ENCODE measurements at places on chromosomes 6 and 20.

DNA sequence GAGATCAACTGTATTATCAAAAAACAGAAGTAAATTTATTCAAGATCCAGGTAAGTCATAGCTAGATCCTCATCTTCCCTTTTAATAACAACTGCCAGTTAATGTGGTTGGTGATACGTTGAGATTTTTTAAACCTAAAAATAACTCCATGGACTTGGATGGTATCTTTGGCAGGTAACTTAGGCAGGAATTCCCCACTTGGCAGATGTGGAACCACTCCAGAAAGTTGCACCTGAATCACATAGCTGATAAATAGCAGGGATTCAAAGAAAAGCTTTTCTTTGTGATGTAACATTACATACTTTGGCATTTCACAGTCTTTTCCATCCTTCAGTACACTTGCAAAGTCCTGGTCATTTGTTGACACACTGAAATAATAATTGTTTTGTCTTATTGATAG, 62.6 kb downstream of the PRPH2 start:
- no peak for DNase-seq

DNA sequence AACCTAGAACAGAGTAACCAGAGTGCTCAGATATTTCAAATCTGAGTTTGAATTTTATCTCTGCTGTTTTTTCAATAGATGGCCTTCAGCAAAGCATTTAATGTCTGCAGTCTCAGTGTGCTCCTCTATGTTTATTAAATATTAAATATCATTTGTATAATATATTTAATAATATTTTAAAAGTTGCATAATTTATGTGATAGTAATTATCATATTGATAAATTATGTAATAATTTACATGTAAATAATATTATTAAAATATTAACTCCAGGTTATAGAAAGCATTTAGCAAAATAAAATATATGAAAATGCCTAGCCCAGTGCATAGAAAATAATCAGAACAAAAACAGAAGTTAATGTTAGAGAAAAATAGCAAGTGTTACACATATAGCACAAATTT, 930.0 kb upstream of the SLC35B3 start:
- no peak for DNase-seq

DNA sequence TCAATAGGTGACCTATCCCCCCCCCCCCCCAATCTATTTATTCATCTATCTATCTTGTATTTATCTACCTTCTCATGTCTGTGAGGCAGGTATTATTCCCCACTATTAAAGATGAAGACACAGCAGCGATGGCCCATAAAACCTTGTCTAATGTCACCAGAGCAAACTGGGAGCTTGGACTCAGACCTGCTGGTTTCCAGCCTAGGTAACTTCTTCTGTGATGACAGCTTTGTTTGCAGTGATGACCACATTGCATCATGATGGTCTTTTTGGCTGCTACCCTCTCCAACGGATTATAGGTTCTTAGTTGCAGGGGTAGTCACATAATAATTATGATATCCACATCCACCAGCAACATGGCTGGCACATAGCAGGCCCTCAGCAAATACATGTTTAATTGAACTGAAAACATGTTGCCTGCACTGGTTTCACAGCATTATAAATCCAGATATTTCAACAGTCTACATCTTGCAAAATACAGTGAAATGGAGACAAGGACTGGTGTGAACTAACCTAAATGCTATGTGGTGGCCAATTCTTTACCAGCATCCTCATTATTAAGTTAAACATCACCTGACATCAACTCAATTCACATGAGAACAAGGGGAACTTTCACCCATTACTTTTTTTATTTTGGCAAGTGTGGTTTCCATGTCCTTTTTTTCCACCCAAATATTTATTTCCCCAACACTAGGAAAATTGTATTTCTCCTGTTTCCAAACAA, 712.5 kb upstream of the NRSN1 start:
- DNase-seq, result no peak

DNA sequence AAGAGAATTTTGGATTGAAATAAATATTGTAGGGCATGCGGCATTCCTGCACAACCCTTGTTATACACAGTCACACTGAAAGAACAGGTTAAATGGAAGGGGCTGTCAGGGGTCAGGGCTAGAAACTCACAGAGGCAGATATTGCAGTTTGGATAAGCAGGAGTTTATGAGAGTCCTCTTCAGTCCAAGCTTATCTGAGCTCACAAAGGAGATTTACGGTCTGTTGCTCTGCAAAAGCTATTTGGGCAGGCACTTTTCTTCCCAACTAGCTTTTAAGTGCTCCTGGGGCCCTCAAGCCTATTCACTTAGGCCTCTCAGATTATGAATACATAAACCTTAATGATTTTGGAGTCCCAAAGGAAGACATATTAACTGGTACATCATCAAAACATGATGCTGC, 156.2 kb downstream of the SOX4 start:
- DNase-seq, result no peak

- DNase-seq, result no peak
These were observed 10.3 kb upstream of the MYB start for GRCh38 chr6:135170849-135171248.

- DNase-seq, result no peak
These were observed 124.2 kb downstream of the LRRC1 start for GRCh38 chr6:53918854-53919510.

DNA sequence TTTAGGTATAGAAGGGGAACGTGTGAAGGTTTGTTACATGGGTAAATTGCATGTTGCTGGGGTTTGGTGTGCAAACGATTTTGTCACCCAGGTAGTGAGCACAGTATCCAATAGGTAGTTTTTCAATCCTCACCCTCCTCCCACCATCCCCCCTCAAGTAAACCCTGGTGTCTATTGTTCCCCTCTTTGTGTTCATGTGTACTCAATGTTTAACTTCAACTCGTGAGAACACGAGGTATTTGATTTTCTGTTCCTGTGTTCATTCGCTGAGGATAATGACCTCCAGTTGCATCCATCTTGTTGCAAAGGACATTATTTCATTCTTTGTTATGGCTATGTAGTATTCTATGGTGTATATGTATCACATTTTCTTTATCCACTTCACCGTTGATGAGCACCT, 11.6 kb upstream of the VNN1 start:
- DNase-seq, result no peak

GRCh38 chr6:128275030-128275429, 245.4 kb downstream of the PTPRK start:
- no peak for DNase-seq

DNA sequence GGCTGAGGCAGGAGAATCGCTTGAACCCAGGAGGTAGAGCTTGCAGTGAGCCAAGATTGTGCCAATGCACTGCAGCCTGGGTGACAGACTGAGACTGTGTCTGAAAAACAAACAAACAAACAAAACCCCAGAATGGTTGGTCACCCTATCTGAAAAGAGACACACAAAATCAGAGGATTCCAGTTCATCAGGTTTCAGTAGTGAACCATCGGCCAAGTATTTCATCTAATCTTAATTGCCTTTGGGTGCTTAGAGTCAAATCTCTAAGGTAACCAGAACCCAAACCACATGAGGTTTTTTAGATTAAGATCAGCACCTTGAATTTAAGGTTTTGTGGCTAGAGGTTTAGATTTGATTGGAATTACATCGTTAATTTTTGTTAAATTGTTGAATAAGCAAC, 8.3 kb upstream of the ZBTB2 start:
- DNase-seq, result no peak

GRCh38 chr20:1437235-1437904, 29.3 kb downstream of the NSFL1C start:
- DNase-seq, result peak; percentile 75

GRCh38 chr20:53738945-53739798, 145.5 kb upstream of the ZNF217 start:
- DNase-seq, result no peak

- no peak for DNase-seq
These were observed 54.1 kb upstream of the CAP2 start for GRCh38 chr6:17339308-17339670.

GRCh38 chr6:163318071-163318786, 96.3 kb upstream of the QKI start:
- DNase-seq, result no peak

DNA sequence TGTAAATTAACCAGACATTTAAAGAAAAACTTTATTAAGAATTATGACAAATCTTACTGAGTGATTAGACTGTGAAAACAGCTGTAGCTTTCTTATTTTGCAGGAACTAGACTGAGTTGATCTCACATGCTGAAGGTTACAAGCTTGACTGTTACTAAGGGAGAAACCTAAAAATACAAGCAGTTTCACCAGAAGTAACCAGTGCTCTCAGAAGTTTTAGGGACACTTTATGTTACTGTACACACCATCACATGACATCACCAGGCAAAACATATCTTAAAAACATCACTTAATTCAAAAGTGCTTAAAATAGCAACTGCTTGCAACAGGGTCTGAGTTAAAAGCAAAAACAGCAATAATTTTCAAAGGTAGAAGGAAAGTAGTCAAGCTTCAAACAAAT, 5.4 kb downstream of the FBXO30 start:
- no peak for DNase-seq

DNA sequence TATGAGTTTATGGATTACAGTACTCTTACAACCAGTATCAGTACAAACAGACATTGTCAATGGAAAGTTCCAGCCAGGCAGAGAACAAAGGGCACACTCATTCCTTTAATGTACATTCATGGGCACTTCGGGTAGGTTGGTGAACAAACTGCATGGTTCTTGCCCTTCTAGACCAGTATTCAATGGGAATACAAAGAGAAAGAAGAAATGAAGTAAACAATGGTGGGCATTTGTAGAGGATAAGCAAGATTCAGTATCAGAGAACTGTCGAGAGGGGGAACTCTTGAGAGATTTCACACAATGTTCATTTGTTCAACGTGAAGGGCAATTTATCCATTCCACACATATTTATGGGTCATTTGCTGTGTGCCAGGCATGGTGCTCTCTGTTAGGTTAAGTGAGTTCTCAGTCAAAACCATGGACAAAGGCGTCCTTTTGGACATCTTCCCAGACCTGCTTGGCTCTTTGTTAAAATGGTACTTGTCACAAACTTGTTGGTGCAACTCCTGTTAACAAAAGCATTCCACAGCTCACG, 714.8 kb downstream of the DHX35 start:
- peak; percentile 51 for DNase-seq

GRCh38 chr6:1991332-1991878, 254.0 kb downstream of the GMDS start:
- DNase-seq, result no peak

GRCh38 chr6:152240436-152240835, 396.7 kb downstream of the SYNE1 start:
- DNase-seq, result no peak

DNA sequence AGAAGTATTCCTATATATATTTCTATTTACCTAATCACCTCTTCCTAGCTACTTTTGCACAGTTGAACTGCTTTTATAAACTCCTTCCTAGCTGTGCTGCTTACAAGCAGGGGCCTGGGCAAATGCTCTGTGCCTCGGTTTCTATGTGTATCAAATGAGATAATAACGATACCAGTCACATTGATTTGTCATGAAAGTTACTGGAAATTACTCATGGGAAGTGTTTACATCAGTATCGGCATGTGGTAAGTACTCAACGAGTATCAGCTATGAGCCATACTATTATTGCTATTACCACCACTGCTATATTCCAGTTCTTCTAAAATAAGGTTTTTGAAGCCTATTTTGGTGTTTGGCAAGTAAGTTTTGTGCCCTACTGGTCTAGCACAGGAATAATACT, 4.9 kb downstream of the LAMA4 start:
- DNase-seq, result no peak

GRCh38 chr6:13524801-13525508, 37.6 kb upstream of the GFOD1 start:
- no peak for DNase-seq

DNA sequence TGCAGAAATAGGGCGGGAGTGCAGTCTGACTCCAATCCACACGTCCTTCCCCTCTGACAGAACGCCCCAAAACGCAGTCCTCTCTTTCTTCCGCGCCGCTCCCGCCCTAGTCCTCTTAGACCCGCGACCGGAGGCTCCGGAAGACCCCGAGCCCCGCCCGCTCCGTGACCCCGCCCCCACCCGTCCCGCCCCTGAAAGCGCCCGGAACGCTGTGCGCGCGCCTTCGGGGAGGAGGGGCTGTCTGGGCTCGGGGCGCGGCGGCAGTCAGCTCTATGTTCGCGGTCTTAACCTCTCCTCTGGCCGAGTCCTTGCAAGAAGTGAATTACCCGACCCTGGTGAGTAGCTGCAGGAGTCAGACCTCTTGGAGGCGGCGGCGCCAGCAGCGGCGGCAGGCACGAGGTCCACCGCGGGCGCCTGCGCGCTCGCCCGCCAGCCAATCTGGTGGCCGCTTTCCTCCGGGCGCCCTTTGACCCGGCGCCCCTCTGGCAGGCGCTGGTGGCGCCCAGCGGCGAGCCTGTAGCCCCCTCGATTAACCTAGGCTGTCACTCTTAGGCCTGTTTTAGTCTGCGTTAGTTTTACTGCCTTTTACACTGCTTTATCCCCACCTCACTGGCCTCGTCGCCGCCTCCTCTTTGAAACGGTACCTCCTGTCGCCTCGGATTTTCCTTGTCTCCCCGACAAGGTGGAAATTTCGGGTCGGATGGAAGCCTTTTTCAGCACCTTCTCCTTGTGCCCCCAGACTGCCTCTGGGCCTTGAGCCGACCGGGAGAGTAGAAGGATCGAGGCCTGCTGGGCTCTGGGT, at the start of gene MANEA:
Gene MANEA (plus strand): TSS at position 232 of the 802 bp plus-strand sequence. CDS start 8,905 bp downstream, outside the sequence.
- peak; percentile 94 for DNase-seq

GRCh38 chr20:23078351-23079015, 7.6 kb downstream of the CD93 start:
- no peak for DNase-seq

GRCh38 chr6:88246654-88247053, 80.5 kb upstream of the CNR1 start:
- no peak for DNase-seq

DNA sequence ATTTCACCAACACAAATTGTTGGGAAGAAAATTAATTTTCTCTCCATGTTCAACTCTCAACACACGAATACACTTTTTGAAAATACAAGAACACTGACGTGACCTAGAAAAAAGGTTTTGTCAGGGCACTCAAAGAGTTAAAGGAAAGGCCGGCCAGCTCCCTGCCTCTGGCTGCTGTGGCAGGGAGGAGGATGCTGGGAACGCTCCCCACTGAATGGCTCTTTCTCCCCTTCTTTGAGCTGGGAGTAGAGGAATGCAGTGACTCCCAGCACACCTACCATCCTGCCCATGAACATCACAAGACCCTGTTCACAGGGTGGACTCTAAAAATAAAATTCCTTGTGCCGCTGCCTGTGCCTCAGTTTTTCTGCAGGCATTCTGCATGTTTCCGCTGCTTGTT, 47.0 kb downstream of the MAP3K5 start:
- peak; percentile 35 for DNase-seq

- DNase-seq, result peak; percentile 44
These were observed 862 bp downstream of the UCKL1 start for GRCh38 chr20:63955281-63955826.

GRCh38 chr20:25686081-25687067, 10.3 kb downstream of the ZNF337 start:
- DNase-seq, result no peak

DNA sequence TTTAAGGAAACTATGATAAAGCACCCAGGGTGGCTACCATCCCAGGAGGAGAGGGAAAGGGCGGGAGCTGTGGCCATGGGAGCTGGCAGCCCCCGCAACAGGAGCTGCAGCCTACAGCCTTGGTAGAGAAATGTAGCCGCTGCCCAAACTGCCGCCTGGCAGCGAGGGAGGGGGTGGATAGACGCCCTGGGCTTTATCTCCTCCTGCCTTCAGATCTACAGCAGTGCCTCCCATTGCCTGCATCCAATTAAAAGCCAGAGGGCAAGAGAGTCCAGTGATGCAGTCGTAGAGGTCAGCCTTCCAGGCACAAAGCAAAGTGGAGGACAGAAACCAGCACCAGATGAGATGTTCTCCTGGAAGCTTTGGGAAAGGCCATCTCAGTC, 35.0 kb upstream of the ZFAND3 start:
- peak; percentile 45 for DNase-seq

- no peak for DNase-seq
These were observed 23.8 kb downstream of the CYB5R4 start for GRCh38 chr6:83883240-83883639.

- peak; percentile 75 for DNase-seq
These were observed 60.0 kb downstream of the TRIM27 start for GRCh38 chr6:28863604-28864325.

All from GM23338 (cell line).